ENCODE measurements at places on chromosomes 6 and 20. TPM values are rescaled to one million over a fixed set of nuclear protein-coding genes. Genes with fewer than 3 reads are reported as not detected.

- no peak for DNase-seq
These were observed 21.1 kb upstream of the GMPR start for GRCh38 chr6:16217156-16217721.

DNA sequence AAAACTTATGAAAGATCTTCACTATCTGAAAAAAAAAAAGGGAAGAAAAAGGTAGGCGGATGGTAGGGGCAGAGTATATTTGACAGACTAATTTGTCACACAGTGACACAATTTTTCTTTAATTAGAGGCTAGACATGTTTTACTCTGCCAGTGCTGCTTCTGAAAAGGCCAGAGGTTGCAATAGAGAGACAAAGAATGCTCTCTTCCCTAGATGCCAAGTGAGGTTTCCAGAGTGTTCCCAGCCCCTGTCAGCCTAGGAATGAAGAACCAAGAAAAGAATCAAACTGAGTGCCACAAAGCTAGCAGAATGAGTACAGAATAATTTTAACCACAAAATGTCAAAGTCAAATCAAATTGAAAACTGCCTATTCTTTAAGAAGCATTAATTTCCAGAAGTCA, 13.0 kb downstream of the PNISR start:
- no peak for DNase-seq

GRCh38 chr6:109284675-109285074, 97.6 kb downstream of the CD164 start:
- no peak for DNase-seq

DNA sequence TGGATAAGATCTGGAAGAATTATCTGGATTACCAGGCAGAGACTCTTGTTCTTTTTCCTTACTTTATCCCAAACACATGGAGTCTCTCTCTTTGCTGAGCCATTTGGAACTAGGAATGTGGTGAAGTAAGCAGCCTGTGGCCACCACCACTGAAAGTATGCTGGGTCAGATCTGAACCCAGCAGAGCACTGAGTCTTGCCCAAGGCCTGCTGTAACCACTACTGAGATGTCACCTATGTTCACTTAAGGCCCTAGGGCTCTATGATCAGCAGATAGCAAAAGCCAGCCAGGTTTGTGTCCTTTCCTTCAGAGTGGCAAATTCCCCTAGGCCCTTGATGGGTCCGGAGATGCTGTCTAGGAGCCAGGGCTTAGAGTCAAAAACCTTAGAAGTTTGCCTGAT, 103.3 kb upstream of the PLN start:
- DNase-seq: no peak

- DNase-seq: no peak
These were observed 21.9 kb downstream of the ADGB start for GRCh38 chr6:146620655-146621054.

GRCh38 chr6:131876545-131876944, 68.7 kb downstream of the ENPP1 start:
- DNase-seq: no peak

GRCh38 chr6:137349856-137350830, 131.0 kb upstream of the IFNGR1 start:
- no peak for DNase-seq

- DNase-seq: no peak
These were observed 134.4 kb upstream of the HMGCLL1 start for GRCh38 chr6:55713436-55713835.

- no peak for DNase-seq
These were observed 6.0 kb upstream of the VNN1 start for GRCh38 chr6:132719736-132720448.

DNA sequence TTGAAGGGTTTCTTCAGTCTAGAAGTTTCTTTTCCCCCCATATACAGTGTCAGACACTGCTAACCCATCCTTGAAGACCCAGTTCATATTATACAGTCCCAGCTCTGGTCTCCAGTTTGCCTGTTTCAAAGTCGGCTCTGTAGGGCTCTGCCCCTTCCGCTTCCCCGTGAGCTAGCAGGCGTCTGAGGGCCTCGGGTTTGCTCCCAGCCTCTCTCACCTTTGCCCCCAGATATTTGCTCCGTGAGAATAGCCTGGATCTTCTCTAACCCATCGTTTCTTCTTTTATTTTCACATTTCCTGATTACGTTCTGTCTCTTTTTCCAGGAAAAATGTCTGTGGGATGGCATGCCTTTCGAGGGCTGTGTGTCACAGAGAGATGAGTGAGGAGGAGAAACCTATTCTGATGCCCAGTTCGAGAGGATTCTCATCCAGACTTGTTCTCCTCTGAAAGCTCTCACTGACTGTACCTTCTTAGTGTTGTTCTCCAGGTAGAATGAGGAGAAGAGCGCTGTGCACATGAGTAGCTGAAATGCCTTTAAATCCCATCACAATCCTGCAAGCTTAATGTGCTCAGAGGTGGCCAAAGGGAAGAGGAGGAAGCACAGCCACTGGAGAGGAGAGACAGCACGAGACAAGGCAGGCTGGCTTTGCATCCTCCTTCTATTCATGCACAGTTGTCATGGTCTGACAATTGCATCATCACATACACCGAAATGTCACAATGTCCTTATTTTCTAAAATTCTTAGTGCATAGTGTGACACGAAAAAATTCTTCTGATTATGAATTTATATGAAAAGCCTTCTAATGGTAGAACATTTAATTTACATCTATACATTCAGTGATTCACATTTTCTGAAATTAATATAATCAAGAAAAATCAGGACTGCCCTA, 171.1 kb downstream of the FOXA2 start:
- no peak for DNase-seq

DNA sequence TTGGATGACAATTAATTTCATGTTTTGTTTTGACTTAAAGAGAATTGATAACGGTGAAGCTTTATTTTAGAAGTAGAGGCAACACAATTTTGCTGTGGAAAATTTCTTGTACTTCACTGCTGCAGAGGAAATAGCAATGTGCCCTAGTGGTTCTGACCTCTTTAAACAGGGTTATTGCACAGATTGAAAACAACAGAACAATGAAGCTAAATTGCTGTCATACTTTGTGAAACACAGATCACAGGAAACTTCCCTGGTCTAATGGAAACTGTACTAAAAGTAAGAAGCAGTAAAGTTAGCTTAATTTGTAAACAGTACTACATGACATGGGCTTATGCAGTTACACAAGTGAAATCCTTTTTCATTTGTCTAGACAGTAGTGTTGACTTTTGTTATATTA, 31.3 kb downstream of the OR2A4 start:
- no peak for DNase-seq

DNA sequence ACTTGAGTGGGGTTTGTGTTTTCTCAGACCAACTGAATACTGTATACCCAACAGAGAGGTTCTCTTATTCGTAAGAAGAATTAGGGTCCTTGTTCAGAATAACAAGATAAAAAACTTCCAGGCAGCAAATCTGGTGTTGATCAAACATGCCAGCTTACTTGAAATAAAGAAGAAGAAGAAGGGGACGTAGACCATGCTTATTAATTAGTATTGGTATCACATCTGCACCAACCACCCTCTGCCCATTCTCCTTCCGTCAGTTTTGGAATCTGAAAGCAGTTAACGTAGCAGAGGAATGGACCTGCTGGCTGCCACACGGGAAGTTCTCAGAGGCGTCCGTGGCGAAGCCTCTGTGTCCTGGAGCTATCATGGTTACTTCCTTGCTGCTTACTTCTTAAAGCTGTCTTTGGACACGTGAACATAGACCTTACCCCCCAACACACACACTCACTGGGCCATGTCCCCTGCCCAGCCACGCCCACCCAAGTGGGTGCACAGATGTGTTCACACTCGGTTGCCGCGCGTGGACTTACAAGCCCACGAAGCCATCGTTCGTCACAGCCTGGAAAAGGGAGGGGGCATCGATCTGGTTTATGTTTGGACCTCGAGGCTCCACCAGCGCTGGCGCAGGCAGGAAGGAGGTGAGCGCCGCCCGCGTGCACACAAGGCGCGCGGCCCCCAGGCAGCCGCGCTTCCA, 4.1 kb upstream of the DLL1 start:
- no peak for DNase-seq

DNA sequence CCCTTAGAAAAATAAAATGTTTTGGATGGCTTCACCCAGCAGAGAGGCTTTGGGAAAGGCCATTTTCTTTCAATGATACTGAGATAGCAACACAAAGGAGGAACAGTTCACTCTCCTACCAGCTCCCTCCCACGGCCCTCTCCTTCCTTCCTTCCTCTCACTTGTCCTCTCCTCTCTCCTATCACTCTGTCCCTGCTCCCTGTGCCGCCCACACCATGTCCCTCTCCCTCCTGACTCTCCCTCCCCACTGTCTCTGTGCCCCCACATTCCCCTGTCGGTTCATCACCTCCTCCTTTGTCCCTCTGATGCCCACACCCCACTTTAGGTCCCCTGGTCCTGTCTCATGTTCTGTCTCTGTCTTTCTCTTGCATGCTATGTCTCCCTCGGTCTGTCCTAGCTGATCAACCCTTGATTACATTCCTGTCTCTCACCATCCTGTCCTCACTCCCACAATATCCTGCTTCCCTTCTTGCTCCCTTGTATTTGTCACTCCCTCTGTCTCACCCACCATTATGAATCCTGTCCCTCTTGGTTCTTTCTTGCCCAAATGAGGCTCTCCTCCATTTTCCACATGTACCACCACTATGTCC, 30.1 kb downstream of the ELMO2 start:
- no peak for DNase-seq

- DNase-seq: no peak
These were observed 83.6 kb downstream of the THBS2 start for GRCh38 chr6:169169941-169170582.

Gene SNAP25
- polyA plus RNA-seq: 6.3 TPM

Gene CDH26
- 0.44 TPM for polyA plus RNA-seq

Gene RSPO3
- 14.4 TPM for polyA plus RNA-seq

Gene AKIRIN2
- 69.8 TPM for polyA plus RNA-seq

Gene CST9L
- polyA plus RNA-seq: not detected

Gene ULBP3
- polyA plus RNA-seq: 12.2 TPM

Gene CBLN4
- polyA plus RNA-seq: 1.6 TPM

Gene E2F1
- polyA plus RNA-seq: 11.0 TPM

Gene LIME1
- 5.2 TPM for polyA plus RNA-seq
